ENCODE measurements at places on chromosomes 3 and 15.

DNA sequence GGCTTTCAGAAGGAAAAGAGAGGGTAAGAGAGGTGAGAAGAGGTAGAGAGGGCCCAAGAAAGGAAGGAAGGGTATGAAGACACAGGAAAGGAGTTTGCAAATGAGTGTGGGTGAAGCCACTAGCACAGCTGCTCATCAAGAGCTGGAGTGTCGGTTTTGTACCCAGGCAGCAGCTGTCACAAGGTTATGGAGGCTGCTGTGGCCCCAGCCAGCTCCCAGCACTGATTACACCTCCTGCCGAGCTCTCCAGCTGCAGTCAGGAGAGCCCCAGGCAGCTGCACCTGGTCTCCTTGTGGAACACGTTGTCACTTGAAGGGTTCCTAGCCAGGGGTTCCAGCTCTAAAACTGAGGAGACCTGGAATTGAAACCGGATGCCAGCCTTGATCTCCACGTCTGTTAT lies 60.4 kb upstream of the CHD2 start:
- no peak for DNase-seq

- DNase-seq, result no peak
Observed at GRCh38 chr15:43215961-43216360, 4.9 kb downstream of the EPB42 start.

DNA sequence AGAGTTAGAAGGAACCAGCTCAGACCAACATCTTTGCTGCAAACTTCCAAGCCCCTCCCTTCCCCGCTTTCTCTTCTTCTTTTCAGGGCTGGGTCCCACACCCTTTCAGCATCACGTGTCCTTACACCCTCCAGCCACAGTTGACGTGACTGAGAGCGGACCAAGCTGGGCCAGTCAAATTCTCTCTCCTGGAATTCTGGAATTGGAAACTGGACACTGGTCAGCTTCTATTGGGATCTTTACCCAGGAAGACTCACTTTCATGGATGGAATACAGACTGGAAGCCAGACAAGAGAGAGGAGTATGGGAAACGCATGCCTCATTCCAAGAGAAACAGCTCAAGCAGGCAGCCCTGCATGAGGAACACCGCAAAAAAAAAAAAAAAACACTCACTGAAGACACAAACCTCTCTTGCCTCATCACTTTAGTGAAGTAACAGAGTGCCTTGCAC lies 12.4 kb upstream of the TPM1 start:
- no peak for DNase-seq

GRCh38 chr15:78018445-78018844 lies 59.1 kb downstream of the TBC1D2B start:
- DNase-seq, result no peak

- no peak for DNase-seq
Observed at GRCh38 chr15:81511138-81511537, 137.1 kb upstream of the TMC3 start.

DNA sequence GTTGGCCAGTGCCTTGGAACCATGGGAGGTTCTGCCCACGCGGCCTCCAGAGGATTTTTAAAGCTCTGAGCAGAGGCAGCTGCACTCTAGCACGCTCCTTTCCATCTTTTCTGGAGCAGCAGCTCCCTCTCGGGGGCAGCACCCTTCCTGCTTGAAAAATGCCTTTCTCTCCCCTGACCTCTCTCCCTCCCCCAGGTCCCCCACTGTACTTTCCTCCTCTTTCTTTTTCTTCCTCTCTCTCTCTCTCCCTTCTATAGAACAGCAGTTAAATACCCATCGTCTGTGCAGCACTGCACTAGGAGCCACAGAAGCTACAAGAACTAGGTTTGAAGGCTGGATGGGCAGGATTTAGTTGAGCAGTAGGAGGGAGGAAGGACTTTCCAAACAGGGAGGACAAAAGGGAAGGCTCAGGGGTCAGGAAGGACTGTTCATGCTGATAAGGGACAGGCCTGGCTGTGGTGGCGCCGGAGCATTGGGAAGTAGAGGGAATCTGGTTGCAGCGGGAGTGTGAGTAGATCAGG lies 4.4 kb downstream of the ALPK3 start:
- DNase-seq, result peak; percentile 42

- DNase-seq, result no peak
Observed at GRCh38 chr3:10846657-10846975, 30.6 kb downstream of the SLC6A11 start.

DNA sequence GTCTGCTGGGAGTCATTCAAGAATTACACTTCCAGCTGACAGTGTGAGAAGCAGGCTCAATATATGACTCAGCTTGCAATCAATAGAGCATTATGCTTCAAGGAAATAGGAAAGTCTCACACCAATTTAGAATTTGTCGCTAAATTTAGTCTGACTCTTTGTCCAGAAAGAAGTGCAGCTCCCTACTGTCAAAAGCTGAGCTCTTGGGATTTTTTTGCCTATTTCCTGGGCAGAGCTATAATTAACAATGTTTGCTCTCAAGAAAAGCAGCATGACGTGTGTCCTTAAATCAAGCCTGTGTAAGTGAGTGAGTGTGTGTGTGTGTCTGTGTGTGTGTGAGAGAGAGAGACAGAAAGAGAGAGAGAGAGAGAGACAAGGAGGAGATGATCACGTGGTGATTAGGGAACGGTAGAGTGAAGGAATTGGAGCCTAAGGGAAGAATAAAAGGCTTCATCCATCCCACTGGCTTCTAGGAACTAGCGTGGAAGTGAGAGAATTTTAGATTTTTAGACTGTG lies 16.4 kb upstream of the SLC35G2 start:
- no peak for DNase-seq

- DNase-seq, result no peak
Observed at GRCh38 chr15:29205186-29205585, 64.4 kb downstream of the NSMCE3 start.

GRCh38 chr15:96326328-96327154 lies 4.0 kb upstream of the NR2F2 start:
- peak; percentile 79 for DNase-seq

DNA sequence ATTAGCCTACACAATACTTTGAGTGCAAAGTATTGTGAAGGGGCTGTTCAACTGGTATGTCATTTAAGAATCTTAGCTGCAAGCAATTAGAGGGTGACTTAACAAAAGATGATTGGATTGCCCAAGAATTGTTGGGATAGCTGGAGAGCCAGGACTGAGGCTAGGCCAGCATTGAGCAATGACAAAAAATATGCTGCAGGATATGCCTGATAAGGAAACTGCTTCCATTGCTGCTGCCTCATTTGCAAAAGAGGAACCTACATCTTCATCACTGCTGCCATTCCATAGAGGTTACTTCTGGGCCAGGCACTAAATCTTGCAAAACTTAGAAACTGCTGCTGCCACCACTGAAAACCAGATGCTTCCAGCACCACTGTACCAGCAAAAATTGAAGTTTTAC lies 108.0 kb upstream of the TBC1D5 start:
- DNase-seq, result no peak

DNA sequence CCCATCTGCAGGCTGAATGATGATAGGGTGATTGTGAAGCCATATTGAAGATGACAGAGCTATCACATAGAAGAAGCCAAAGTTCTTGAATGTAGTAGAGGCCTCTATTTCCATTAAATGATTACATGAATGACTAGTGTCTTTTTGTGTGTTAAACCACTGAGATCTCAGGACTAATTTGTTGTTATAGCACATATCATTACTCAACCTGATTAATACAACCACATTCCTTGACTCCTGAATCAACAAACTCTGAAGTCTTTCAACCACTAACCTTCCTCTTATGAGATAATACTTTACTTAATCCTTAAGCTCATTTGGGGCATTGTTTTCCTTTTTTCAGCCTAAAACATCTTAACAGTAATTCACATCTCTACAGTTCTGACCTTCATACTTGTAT lies 564.5 kb upstream of the ADAMTS9 start:
- DNase-seq, result no peak

DNA sequence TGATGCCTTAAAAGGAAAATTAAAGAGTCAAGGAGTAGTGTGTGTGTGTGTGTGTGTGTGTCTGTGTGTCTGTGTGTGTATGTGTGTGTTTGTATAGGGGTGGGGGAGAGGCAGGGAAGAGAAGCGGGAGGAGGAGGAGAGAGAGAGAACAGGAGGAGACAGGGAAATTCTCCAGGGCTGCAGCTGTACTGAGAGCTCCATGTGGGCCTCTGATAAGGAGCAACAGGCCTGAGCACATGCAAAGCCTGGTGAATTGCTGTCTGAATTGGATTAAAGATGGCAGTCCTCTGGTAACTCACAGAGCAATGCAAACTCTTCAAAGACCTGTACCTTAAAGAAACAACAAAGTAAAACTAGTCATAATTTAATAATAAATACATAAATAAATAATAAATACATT lies 70.6 kb downstream of the SEMA6D start:
- DNase-seq, result no peak

- peak; percentile 29 for DNase-seq
Observed at GRCh38 chr3:46711305-46711704, 6.4 kb downstream of the PRSS50 start.

GRCh38 chr3:87461443-87461842 lies 185.1 kb upstream of the POU1F1 start:
- no peak for DNase-seq

- DNase-seq, result no peak
Observed at GRCh38 chr15:57671636-57672035, 34.9 kb upstream of the POLR2M start.

GRCh38 chr3:32817257-32817557 lies 590 bp upstream of the TRIM71 start:
- DNase-seq, result peak; percentile 53

DNA sequence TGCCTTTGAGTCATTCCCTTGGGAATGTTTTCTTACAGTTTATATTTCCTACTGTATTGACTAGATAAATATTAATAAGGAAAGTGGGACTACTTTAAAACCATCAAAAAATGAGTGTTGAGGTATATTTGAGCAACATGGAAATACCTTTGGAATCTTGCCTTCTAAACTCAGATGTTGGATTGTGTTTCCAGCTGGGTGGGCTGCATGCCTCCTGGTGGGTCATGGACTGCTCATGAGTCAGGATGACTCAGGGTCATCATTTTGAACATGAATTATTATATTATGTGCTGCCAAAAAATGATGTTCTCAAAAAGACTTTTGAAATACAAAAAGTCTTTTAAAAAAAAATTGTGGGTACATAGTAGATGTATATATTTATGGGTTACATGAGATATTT lies 41.1 kb upstream of the APH1B start:
- no peak for DNase-seq

GRCh38 chr3:295166-295565 lies 98.6 kb downstream of the CHL1 start:
- DNase-seq, result no peak

GRCh38 chr3:66504850-66505641 lies 4.2 kb upstream of the LRIG1 start:
- DNase-seq, result no peak

Measured in right forelimb (tissue), 1 donor.